ENCODE measurements at places on chromosomes 16 and 17.

DNA sequence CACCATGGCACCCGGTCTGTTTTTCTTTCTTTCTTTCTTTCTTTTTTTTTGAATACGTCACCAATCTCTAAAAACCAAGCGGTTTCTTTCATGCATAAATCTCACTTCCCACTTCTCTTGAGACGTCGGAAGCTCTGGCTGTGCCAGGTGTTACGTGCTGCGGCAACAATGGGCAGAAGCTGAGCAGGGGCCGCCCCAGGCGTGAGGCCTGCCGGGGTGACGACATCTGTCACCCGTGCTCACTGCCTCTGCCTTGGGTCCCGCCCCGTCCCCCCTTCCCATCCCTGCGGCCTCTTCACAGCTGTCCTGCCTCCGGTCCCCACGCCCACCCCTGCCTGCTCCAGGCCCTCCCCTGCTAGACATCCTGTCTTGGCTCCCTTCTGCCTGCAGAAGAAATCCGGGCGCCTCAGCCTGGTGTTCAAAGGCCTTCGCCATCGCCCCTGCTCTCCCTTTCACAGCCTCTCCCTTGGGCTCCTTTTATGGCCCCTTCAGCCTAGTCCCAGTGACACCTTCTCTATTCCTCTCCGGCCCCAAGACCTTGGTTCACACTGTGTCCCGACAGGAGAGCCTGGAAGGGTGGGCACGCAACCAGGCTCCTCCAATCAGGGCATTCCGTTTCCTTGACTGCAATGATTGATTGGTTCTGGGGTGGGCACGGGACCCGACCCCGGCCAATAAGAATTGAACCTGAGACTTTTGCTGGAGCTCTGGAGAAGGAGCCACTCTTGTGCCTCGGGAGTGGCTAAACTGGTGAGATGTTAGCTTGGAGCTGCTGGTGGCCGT lies 4.8 kb downstream of the P2RX1 start:
- no peak for DNase-seq

GRCh38 chr16:4180511-4180910 lies 61.4 kb downstream of the SRL start:
- DNase-seq, result no peak

- DNase-seq, result no peak
Observed at GRCh38 chr16:9798474-9798873, 383.8 kb downstream of the GRIN2A start.

GRCh38 chr17:57027852-57028251 lies 49.9 kb downstream of the SCPEP1 start:
- no peak for DNase-seq

DNA sequence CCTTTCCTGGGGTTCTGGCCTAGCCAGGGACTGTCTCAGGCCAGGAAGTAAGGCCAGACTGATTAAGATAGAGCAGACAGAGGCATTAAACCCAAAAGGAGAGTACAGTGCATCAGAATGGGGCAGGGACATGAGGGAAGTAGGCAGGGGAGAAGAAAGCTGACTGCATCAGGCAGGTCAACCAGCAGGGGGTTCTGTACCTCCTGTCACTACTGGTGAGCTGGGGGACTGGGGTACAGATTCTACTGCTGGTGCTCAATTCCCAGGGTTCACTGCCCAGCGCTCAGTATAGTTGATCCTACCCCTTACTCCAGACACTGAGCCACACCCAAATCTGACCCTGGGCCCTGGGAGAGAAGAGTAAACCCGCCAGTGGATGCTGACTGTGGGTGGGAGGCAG lies 12.9 kb upstream of the MTMR4 start:
- DNase-seq, result no peak

DNA sequence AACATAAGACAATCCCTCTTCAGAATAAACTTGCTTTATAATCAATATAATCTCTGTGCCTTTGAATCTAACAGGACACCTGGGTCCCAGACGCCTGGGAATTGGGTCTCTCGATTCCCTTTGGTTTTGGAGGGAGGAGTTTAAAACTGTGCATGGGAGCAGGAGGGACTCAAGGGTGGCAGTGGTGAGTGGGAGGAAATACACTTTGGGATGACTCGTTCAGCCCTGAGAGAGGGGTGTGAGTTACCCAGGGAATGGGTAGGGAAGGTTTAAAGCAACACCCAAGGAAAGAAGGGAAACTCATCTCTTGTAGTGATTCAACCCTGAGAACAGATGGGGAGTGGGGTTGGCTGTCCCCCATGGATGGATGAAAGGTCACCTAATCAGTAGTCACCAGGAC lies 1.6 kb downstream of the RANGRF start:
- DNase-seq, result no peak

Measured in HT1080 (cell line).